ENCODE measurements at places on chromosomes 5 and 9.

DNA sequence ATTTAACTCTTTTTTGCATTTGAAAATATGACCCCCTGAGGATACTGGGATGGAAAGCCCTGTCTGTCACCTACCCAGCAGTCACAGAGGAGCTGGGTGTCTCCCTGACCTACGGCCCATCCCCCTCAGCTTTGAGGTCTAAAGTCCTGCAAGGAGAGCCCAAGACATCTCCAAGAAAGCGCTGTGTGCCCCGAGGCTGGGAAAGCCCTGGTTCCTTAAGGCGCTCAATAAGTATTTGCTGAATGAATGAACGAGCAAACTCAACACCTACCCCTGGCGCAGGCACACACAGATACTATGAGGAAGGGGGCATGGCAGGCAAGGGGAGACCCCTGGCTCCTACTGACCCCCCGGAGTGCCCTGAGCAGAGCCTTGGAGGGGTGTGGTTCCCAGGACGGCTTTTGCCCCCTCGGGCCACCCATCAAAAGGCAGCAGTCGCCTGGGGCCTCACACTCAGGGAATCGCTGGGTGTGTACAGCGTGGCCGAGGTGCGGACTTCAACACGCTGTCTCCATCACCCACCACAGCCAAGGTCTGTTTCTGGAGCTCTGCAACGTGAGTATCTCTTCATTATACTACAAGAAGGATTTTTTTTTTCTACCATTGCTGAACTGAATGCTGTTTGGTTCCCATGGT, 211.6 kb downstream of the ERCC6L2 start:
- no peak for DNase-seq

- no peak for DNase-seq
Observed at GRCh38 chr5:80761966-80762365, 107.2 kb upstream of the DHFR start.

DNA sequence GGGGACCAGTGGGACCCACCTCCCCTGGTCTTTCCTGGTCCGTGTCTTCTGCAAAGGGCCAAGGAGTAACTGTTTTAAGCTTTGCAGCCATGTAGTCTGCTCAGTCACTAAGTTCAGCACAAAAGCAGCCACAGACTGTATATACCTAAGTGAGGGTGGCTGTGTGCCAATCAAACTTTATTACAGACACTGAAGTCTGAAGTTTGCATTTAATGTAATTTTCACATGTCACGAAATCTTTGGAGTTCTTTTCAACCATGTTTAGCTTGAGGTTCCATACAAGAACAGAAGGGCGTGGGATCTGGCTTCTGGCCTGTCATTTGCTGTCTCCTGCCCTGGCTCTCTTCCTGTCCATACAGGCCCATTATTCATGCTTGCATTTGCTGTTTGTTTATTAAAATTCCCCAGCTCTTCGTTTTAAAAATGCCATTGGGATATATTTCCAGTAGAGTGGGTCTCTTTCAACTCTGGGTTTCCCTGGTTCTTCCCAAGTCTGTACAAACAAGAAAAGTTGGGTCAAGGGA, 64.2 kb upstream of the ECM2 start:
- no peak for DNase-seq

- no peak for DNase-seq
Observed at GRCh38 chr5:54390015-54390414, 65.5 kb upstream of the HSPB3 start.

DNA sequence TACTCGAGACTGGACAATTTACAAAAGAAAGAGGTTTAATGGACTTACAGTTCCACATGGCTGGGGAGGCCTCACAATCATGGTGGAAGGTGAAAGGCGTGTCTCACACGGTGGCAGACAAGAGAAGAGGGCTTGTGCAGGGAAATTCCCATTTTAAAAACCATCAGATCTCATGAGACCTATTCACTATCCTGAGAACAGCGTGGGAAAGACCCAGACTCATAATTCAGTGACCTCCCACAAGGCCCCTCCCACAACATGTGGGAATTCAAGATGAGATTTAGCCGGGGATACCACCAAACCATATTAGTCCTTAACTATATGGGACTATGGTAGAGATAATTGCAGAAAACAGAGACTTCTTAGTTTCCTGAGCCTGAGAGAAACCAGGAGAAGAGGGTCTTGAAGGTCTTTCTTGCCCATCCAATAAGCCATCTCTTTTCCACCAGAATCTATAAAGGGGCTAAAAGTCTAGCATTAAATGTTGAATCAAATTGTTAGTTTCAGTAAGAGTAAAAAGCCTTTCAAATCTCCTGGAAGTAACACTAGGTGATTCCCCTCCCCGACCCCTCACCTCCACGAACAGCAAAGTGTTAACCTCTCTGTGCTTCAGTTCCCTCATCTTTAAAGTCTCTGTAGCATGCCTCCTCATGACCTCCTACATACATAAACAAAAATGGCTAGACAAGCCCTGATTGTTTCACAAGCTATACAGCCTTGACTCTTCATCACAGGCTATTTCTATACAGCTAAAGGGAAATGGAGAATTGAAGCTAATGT, 259.1 kb downstream of the TMEM167A start:
- DNase-seq = no peak

GRCh38 chr9:85483208-85483607, 258.5 kb downstream of the AGTPBP1 start:
- no peak for DNase-seq

GRCh38 chr5:180157866-180158265, 51.1 kb downstream of the RASGEF1C start:
- no peak for DNase-seq

DNA sequence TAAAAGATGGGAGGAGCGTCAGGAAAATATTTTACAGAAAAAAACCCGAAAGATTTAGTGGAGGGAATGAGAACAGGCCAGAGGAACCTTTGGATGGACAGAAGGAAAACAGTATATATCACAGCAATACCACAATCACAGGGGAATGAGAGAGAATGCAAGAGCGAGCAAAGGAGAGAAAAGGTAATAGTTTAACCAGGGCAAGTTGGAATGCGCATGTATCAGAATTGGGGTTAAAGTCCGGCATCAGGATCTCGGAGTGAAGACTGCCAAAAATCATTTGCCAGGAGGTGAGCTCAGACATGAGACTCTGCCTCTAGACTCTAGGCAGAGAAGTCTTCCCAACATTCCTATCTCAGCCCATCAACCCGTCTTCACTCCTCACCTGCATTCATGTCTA, 36.8 kb downstream of the PCDHGC5 start:
- DNase-seq = no peak

DNA sequence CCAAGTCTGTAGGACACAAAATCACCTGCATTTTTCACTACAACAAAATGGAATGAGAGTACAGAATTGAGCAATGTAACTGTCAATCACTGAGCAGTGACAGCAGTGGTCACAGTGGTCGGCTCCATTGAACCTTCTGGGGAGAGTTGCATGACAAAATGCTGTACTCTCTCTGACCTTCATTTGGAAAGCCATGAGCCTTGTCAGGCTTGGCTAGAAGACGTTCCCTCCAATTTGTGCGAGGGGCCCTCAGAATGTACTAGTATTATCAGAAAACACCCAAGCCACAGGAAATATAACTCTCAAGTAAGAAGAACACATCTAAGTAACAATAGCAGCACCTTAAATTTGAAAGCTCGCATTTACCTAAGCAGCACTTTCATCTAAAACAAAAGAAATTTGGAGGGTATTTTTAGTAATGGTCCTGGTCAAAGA, 425.6 kb upstream of the MEF2C start:
- DNase-seq = no peak

DNA sequence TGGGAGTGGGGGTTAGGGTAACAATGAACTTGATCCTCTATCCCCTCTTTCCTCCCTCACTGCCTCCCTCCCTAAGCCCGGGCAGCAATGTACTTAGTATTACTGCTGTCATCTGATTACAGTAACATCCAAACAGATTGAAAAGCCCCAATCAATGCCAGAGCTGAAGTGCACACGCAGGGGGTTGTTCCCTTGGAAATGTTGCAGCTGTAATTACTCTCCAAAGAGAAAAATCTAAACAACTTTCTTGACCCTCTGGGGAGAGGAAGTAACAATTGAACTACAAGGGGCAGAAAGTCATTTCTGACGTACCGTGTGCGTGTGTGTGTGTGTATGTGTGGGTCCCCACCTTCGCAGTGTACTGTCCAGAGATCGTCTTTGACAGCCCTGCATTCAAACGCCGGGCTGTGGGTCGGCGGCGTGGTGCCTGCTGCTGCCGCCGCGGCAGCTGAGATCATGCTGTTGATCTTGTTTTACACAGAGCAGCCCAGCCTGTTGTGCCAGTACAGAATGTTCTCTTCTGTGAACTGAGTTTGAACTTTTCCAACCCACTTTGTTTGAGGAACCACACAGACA, 66.0 kb upstream of the KLF9 start:
- peak; percentile 64 for DNase-seq

DNA sequence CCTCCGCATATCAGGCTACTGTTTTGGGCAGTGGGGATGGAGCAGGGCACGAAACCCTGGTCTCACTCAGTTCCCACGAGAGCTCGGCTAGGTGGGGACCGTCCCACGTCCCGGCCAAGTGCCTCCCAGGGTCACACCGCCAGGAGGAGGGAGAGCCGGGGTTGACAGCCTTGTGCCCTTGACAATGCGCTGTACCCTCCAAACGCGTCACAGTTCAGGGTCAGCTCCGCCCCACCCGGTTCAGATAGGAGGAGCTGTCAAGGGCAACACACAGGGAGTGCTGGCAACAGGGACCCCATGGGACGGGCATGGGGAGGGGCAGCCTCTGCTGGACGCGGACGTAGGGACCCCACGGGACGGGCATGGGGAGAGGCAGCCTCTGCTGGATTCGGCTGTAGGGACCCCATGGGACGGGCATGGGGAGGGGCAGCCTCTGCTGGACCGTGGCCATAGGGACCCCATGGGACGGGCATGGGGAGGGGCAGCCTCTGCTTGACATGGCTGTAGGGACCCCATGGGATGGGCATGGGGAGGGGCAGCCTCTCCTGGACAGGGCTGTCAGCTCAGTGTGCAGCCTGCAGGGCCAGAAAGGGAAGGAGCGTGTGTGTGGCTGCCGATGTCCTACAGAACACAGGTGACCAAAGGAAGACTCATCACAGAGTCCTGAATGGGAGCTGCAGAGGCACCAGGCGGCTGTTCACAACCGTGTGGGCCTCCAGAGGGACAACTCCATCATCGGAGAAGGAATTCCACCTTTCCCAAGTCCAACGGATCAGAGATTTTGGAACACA, 29.4 kb downstream of the PNPLA7 start:
- DNase-seq = no peak

DNA sequence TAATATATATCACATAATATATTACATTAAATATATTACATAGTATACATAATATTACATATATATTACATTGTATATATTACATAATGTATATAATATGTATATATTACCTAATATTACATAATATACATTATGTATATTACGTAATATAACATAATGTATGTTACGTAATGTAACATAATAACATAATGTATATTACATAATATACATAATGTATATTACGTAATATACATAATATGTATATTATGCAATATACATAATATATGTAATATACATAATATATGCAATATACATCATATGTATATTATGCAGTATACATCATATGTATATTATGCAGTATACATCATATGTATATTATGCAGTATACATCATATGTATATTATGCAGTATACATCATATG, 19.1 kb downstream of the CYLC2 start:
- DNase-seq = no peak

DNA sequence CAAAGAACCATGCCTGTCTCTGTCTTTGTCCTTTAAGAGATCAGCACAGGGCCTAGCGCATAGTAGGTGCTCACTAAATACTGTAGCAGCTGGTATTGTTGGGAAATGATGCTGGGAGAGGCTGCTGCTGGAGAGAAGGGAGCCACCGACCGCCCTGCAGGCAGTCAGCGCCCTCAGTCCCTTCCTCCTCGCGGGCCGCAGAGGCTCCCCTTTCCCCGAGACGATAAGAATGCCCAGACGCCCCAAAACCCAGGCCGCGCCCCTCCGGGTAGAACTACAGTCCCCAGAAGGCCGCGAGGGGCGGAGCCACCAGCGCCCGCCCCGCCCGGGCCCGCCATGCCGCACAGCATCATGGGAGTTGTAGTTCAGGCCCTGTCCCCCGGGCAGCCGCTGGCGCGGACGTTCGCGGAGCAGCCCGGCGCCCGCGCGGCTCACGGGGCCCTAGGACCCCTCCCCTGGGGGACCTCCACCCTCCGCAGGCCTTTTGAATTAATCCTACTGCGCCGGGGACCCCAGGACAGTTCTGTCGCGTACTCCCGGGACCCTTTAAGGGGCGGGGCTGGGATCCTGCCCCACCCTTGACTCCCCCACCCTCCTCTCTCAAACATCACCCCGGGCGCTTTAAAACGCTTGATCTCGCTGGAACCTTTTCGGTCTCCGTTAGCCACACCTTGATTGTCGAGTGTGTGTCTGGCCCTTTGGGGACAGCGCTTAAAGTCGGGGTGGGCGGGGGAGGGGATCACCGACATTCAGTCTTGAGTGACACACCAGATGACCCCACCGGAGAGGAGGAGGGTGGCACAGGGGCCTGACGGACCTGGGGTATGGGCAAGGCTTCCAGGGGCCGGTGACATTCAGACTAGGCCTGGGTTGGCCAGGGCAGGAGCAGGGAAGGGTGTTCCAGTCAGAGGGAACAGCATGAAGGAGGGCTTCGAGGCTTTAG, 24.8 kb upstream of the IER5L start:
- peak; percentile 76 for DNase-seq

- no peak for DNase-seq
Observed at GRCh38 chr5:178677429-178677828, 50.6 kb upstream of the CLK4 start.

DNA sequence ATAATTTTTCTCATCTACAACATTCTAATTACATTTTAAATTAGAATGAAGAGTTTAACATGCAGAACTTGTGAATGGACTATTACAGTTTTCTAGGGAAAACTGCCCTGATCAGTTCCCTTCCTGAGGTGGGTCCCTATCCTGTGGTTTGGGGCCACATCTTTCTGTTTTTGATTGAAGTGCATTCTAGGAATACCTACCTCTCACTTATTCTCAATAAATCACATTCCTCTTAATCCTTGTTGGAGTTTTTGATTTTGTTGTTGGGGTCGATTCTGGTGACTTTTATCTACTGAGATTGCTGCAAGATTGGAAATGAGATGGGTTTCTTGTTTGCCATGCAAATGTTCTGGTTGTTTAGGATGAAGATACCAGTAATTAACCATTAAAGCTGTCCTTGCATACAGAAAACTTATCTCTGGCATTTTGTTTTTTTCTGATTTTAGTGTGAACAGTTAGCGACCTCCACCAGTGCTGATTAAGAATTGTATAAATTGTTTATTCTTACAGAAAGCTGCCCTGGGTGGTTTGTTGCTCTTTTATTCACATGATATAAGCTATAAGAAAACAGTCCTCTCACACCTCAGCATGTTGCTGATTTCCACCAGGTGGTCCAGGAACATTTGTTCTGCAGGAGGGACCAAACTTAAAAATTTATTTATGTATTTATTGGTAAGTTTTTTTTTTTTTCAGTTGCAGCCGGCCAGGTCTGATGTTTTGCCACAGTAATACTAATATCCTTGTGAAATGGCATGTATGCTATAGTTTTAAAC, 269.9 kb downstream of the FANCC start:
- no peak for DNase-seq

Data from C1 segment of cervical spinal cord (tissue), 14 donors.